ENCODE measurements at places on chromosomes 11 and 22.

DNA sequence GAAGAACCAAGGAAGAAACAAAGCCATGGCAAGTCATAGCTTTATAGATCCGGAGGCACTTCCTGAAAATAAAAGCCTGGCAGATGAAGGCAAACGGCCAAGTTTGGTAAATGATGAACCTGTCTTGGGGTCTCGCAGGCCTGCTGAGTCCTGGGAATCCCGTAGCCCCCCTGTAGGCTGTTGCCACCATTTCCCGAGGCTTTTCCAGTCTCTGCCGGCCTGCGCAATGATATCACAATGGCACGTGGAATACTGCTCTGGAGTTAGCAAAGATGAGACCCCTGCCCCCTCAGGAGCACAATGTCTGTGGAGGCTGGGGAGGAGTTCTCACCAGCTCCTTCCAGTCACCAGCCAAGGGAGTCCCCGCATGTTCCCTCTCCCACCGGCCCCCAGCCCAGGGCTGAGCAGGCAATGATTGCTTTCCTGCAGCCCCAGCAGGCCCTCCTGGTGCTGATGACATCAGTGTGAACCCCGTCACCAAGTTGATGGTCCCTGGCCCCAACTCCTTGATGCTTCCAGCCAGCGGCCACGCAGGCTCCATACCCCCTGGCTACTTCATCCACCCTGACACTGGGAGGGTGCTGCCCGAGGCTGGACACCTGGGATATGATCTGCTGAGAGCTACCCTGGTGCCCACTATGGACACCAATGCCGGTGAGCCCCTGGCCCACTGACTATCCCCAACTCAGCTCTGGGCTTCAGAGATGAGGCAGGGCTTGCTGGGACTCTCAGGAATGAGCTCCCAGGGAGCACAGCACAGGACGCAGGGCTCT, 55.9 kb downstream of the BTG4 start:
- no peak for DNase-seq

DNA sequence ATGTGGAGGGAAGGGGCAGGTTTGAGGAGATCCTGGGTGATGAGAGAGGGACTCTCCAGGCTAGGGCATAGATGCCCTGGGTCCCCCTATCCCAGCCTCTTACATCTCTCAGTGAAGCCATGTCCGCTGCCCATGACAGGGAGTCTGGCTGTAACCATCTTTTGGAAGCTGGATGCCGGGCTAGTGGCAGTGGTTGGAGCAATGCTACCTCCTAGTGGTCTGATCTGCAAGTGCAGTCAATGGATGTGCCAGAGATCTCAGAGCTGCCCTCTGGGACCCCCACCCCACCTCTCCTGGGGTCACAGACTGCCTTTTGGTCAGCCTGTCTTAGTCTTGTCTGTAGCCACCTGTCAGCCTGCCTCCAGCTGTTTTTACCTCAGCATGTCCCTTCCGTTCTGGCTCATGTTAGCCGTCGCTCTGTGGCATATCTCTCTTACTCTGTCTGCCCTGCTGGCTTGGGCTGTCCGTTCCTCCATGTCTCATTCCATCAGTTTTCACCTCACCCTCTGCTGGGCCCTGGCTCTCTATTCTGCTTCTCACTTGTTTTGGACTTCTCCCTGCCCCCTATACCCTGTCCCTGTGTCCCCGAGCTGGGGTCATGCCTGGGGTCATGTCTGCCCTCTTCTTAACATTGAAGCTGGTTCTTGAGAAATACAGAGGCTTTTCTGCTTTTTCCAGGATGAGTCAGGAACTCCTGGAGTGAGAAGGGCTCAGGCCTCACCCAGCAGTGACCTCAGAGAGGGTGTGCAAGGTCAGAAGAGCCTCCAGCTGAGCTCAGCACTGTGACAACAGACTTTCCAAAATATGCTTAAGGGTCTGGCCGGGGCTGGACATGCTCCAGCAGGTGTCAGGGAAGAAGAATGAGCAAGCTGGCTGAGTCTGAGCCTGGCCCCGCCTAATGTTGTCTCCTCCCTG, 52.0 kb upstream of the THY1 start:
- DNase-seq = peak; percentile 84

DNA sequence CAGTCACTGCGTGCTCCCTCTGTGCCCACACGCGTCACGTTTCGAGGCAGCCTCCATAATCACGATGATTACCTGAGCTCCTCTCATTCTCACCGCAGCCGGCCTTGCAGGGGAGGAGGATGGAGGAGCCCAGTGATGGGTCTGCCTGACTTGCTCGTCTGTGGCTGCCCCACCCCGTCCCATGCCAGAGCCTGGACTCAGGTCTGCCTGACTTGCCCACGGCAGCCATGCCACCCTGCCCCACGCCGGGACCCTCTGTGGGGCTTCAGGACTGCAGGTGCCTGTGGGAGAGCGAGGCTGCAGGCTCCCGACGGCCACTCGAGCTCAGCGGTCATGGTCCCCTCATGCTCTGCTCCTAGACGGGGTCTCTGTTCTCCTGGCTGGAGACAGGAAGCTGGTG, 1025.1 kb downstream of the BRD1 start:
- DNase-seq = no peak

DNA sequence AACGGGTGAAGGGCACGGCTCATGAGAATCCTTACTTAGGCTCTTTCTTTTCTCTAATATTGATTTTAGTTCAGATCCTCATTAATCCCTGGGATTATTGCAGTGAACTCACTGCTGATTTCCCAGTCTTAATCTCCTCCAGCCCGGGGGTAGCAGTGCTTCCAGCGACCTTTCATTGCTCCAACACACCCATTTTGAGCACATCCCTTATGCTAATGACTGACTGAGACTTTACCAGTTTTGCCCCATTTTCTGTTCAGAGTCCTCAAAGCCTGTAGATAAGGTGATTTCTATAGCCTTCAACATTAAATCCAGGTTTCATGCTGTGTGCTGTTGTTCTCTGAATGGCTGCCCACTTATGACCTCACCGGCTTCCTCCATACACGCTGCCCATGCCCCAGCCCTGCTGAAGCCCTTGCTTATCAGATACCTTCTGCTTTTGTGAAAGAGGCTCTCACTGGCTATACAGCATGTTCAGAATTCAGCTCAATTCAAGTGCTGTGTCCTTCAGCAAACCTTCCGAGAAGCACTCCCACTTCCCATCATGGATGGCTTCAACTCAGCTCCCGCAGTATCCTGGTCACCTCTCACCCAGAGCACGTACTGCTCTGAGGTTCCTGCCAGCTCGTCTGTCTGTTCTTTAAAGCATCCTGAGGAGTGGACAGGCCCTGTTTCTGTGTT, 49.0 kb downstream of the PPFIA1 start:
- DNase-seq = no peak

DNA sequence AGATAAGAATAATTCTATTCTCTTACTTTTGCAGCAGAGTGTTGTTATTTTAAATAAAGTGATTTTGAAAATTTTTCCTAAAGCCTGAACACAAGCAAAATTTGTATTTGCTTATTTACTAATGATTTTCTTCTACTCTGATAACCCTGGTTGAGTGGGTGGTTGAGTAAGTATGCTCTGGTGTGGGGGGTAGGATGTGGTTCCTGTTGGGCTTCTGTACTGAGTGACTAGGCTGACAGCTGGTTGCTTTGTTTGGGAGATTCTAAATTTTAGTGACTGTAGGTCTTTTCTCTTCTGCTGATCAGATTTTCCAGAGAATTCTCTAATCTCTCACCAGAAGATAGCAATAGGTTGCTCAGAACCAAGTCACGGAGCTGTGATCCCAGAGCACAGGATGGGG, 61.6 kb downstream of the METTL15 start:
- peak; percentile 1 for DNase-seq

DNA sequence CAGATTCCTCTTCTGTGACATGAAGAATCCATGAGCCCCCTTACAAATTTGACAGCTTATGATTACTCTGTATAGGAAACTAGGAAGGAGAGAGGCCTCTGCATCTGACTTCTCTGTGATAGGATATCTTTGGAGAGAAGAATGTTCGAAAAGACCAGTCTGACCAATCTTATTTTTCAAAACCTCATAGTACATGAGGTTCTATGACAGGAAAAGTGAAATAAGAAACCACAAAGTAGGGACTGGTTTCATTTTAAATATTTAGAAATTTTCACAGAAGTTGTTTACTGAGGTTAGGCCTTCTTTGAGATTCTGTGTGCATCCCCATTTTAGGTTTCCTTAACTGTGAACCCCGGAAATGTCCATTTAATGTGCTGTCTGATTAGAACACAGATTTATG, 2.1 kb upstream of the OR4X1 start:
- no peak for DNase-seq

GRCh38 chr11:73265278-73265810, 6.8 kb upstream of the P2RY6 start:
- DNase-seq = no peak

Measured in kidney tubule cell (primary cell).